Sigmoid colon (tissue), 7 donors: ENCODE measurements at places on chromosomes 5 and 9. TPM values are rescaled to one million over a fixed set of nuclear protein-coding genes. Genes with fewer than 3 reads are reported as not detected.

The PKN3 gene
- 3.2 TPM for total RNA-seq

DNA sequence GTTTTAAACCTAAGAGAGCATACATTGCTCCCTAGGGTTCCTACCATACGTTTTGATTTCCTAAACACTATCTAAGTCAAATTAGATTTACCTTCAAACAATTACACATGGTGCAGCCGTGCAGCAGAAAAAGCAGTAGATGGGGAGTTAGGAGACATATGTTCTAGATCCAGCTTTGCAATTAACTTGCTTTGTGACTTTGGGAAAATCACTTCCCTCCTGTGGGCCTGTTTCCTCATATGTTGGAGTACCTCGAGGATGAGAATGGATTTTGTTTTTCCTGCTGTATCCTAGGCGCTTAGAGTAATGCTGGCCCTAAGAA lies 711 bp downstream of the MRPL50 start:
- no peak for DNase-seq

GRCh38 chr5:76413746-76414145 lies 10.7 kb downstream of the IQGAP2 start:
- no peak for DNase-seq

DNA sequence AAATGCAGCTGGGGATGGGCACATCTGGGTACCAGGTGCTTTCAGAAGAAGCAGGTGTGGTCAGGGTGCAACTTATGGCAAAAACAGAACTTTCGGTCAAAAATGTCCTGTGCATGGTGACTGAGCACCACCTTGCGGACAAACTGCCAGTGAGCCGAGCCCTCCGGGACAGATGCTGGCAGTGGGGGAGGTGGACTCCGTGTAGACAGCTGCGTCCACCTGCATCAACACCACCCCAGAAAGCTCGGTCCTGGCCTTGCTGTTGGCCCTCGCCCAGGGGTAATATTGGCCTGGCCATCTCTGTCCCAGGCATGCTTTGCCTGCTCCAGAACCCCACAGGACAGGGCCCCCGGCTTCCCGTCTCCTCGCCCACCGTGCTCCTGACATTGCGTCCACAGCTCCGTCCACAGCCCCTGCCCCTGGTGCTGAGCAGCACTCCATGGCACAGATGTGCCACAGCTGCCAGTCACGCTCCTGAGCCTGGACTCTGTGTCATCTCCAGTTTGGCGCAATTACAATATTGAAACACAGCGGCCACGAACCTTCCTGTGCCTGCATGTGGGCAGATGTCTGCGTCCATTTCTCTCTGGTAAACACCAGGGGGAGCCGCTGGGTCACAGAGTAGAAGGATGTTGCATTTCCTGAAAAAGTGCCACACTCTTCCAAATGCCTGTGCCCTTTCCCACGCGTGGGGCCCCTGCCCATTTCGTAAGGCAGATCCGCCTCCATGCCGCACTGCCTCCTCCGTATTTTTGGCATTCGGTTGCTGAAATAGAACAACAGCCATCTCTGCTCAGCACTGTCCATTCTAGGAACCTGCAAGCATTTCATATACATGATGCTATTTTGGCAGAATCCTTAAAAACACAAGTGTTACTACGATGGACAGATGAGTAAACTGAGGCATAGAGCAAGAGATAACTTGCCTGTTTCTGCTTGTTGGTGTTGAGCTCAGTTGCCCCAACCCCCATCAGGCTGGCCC lies 33.4 kb upstream of the SLC6A19 start:
- DNase-seq = peak; percentile 80

DNA sequence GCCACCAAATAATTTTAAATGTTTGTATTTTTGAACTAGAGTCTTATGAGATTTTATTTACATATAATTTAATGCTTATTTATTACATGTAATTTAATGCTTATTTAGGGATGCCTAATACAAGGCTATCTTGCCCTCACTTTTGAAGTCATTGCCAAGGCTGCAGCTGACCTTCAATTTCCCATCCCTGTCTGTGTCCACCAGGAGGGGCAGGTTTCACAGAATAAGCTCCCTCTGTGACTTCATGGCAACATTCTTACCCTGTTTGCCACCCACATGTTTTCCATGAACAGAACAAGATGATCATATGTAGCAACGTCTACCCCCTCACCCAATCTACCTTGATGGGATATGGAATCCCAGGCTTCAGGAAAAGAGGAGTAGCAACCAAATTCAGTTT lies 27.0 kb downstream of the C5 start:
- no peak for DNase-seq

The DROSHA gene
- total RNA-seq = 28.6 TPM

DNA sequence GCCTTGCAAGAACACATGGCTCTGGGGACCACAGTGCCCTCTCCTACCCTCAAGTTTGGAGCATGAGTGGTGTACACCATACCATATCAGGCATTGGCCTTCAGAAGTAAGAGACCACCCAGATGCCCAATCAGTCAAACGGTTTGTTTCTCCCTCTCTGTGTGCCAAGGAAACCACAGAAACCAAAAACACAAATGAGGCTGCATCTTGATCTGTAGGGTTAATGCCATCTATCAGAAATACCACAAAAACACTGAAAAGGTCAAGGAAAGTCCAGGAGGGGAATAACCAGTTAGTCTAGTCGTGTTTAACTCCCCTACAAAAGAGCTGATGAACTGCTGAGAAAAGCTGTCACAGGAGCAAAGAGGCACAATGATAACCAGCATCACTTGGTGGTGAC lies 78.4 kb downstream of the INSYN2B start:
- no peak for DNase-seq

The CCDC192 gene
- total RNA-seq = not detected

GRCh38 chr5:59608745-59609144 lies 284.8 kb downstream of the PDE4D start:
- DNase-seq = no peak

The CTNND2 gene
- 1.9 TPM for total RNA-seq

GRCh38 chr9:133119103-133119845 lies 1.8 kb downstream of the RALGDS start:
- DNase-seq = peak; percentile 84

GRCh38 chr5:8254674-8255073 lies 385.7 kb downstream of the MTRR start:
- DNase-seq = no peak

- no peak for DNase-seq
These were observed 40.6 kb upstream of the CPLX2 start for GRCh38 chr5:175830586-175831300.

GRCh38 chr5:65871182-65871581 lies 55.2 kb upstream of the ERBIN start:
- no peak for DNase-seq

The NAIP gene
- 25.9 TPM for total RNA-seq

The CHD1 gene
- total RNA-seq = 73.3 TPM

DNA sequence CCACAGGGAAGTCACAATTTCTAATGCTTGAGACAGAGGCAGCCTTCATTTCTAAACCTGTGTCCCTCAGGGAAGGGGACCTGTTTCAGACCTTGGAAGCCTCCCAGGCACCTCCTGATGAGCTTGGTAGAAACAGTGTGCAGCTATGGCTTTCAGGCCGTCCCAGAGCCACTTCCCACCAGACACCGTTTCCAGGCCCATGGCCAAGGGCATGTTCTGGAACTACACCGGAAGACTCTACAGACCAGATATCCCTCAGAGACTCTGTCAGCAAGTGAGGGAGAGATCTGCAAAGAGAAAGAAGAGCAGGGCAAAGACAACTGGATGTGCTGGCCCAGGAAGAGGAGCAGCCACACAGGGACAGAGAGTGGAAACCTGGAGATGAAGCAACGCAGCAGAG lies 82.2 kb upstream of the HSPA9 start:
- peak; percentile 61 for DNase-seq

GRCh38 chr5:180202939-180203573 lies 6.0 kb downstream of the RASGEF1C start:
- DNase-seq = no peak
